ENCODE measurements at places on chromosomes 12 and 14.

GRCh38 chr12:66713984-66714383 is 35.1 kb upstream of the GRIP1 start:
- no peak for DNase-seq

- DNase-seq = no peak
Observed at GRCh38 chr12:66035288-66035966, 95.1 kb downstream of the LLPH start.

DNA sequence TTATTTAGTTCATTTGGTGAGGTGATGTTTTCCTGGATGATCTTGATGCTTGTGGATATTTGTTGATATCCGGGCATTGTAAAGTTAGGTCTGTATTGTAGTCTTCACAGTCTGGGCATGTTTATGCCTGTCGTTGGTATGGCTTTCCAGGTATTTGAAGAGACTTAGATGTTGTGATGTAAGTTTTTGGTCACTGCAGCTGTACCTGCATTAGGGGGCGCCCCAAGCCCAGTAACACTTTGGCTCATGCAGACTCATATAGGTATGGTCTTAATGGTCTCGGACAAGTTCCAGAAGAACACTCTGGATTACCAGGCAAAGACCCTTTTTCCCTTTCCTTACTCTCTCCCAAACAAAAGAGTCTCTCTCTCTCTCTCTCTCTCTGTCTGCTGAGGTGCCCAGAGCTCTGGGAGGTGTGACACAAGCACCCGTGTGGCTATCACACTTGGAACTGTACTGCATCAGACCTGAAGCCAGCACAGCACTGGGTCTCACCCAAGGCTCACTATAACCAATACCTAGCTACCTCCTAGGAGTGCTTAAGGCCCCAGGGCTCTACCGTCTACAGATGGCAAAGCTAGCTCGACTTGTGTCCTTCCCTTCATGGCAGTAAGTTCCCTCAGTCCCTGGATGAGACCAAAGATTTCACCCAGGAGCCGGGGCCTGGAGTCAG is 425.8 kb upstream of the ATXN7L3B start:
- DNase-seq = peak; percentile 24

GRCh38 chr14:20614038-20614840 is 23.1 kb upstream of the RNASE12 start:
- no peak for DNase-seq

- DNase-seq = no peak
Observed at GRCh38 chr12:104929977-104930376, 28.1 kb downstream of the SLC41A2 start.

DNA sequence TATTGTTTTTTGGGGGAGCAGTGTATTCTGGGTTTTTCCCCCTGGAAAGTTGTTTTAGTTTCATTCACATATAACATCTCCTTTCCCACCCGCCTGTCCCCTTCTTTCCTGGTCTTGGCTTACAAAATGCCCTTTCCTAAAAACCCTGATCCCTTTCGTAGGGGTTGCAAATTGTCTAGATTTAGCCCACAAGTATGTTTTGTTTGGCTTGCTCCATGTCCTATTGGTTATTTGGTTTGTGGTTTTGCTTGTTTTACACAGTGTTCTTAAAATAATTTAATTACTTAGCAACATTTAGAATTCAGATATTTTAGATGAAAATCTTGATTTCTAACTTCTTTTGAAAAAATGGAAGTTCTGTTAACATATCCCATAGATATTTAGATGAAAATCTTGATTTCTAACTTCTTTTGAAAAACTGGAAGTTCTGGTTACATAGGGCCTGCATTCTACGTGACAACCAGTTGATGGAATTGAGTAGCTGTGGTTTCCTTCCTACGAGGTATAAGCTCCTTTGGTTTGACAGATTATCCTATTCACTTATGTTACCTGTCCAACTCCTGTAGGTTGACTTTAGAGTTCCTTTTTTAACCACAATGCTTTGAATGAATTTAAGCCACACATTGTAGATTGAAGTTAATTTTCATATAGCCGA is 89.2 kb upstream of the TMEM263 start:
- no peak for DNase-seq

GRCh38 chr12:22935501-22935900 is 310.5 kb downstream of the ETNK1 start:
- DNase-seq = no peak

DNA sequence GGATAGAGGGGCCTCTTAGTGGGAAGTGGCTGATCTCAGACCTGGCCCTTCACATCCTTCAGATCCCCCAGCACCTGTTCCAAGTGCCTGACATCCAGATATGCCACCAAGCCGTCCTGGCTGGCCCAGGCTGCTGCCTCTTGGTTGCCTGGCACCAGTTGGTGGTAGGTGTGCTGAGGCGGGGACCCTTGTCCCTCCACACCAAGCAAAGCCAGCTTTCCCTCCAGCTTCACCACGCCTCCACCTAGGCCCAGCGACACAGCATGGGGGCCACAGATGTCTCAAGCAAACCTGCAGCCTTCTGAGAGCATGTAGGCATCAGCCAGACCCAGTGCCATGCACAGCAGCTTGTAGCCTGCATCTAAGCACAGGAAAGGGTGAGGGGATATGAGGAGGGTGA is 3.5 kb upstream of the CD63 start:
- DNase-seq = no peak

DNA sequence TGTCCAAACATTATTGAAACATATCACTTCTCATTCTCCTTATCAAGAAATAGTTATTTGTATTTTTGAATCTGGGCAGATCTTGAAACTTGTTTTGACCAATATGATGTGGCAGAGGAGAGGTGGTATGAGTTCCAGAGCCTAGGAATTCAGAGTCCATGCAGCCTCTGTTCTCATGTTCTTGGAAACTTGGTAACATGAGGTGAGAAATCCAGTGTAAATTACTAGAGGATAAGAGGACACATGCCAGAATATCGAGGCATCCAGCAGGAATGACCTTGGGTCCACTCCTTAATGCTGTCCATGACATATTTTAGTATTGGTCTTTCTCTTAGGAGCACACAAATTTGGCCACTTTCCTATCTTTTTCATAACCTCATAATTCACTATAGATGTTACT is 1374.6 kb downstream of the FSCB start:
- no peak for DNase-seq

GRCh38 chr12:109112720-109113465 is 3.5 kb upstream of the ACACB start:
- DNase-seq = no peak

DNA sequence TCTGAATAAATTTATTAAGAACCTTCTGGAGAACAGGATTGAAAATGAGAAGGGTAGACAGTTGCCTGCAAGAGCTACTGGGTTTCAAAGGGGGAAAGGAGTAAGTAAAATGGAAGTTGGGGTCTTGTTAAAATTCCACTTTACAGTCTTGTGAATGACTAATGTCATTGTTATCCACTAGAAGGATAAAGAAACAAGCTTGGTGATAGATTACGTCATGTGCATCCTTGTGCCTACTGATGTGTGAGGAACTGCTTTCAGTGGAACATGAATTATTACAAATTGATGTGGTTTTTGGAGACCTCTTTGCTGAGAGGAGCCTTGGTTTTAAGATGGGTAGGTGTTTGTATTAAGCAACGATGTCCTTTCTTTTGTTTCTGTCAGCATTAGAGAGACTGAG is 272.5 kb upstream of the PRICKLE1 start:
- no peak for DNase-seq

- peak; percentile 33 for DNase-seq
Observed at GRCh38 chr14:61894452-61895077, 132.3 kb downstream of the SNAPC1 start.

DNA sequence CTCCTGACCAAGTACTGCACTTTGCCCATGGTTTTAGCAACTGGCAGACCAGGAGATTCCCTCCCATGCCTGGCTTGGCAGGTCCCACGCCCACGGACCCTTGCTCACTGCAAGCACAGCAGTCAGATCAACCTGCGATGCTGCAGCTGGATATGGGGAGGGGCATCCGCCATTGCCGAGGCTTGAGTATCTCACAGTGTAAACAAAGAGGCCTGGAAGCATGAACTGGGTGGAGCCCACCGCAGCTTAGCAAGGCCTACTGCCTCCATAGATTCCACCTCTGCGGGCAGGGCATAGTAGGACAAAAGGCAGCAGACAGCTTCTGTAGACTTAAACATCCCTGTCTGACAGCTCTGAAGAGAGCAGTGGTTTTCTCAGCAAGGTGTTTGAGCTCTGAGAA is 479.8 kb downstream of the FUT8 start:
- DNase-seq = no peak

- no peak for DNase-seq
Observed at GRCh38 chr12:125128439-125129178, 63.4 kb downstream of the AACS start.

All from progenitor cell of endocrine pancreas (in vitro differentiated cells).